ENCODE measurements at places on chromosomes 12 and 14.
A peak's percentile ranks its signal among the peaks of the same experiment; 100 is the strongest.

DNA sequence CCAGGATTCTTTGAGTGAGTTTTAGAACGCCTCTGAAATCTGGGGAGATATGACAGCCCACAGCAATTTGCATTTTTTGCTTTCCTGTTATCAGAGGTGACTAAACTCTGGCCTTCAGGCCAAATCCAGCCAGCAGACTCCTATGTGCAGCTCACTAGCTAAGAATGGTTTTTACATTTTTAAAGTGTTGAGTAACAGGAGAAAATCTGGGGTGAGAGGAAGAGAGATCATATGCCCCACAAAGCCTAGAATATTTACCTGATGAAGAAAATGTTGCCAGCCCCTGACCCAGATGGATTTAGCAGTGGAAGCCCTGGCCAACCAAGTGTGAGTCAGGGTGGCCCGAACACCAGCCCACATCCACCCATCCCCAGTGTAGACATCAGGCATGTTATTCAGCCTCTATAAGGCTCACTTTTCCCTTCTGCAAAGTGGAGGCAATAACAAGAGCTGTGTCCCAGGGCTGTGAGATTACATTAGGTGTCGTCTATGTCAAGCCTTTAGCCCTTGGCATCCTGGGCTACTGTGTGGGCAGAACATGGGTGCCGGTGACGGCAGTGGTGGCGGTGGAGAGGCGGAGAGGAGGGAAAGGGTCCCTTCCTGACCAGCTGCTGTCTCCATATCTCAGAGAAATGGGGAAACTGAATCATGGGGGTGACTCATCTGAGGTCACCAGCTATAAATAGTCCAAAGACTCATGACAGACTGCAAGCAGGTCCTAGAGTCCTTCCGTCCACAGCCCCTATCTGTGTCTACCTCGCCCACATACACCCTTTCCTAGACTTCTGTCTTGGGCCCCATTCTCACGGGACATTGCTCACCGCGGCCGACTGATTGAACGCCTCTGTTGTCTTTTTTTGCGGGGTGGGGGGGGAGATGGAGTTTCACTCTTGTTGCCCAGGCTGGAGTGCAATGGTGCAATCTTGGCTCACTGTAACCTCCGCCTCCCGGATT lies 32.6 kb upstream of the CD9 start:
- DNase-seq: peak; percentile 27

DNA sequence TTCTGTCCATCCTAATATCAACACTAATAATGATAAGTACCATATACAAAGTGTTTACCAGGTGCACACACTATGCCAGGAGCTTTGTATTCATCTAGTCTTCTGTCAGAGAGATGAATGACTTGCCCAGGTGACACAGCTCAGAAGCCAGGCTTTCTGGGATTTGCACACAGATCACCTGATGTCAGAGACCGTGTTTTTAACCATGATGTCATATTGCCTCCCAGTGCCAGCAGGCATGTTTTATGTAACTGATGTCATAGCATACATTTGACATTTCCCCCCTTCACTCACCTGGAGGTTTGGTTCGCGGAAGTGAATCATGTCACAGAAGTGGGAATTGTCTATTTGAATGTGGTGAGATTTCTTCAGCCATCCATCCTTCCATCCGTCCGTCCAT lies 5.7 kb downstream of the WSCD2 start:
- no peak for DNase-seq

- no peak for DNase-seq
Observed at GRCh38 chr14:82398256-82398655, 864.6 kb upstream of the SEL1L start.

DNA sequence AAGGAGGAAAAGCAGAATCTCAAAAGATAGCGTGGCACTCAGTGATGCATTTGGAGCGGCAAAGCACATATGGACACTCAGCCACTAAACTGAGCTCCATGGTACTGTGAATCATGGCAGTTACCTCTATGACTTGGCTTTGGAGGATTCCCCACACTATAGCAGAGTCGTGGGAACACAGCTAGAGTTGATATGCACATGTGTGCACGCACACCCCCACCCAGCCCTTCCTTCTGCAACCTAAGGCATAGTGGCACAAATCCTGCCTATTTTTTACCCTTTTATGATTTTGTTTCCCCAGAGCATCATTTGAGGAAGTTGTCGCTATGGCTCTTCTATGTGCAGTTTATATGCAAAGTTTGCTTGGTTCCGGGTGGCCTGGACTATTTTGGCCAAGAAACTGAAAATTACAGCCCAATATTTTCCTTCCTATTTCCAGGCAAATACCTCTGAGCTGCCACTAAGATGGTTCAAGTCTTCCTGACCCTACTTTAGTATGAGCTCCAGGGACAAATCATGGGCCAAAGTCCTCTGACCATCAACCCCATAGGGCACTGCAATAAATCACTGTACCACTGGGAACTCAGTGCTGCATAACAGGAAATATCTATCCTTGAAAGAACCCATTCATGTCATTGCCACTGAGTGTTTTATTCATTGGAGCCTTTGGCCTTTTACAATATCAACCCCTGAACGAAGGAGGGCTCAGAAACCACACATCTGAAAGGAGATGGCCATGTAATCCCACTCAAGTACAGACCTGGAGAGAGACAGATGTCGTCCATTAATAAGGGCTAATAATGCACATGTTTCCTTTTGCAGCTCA lies 177.5 kb downstream of the EGLN3 start:
- DNase-seq: no peak

DNA sequence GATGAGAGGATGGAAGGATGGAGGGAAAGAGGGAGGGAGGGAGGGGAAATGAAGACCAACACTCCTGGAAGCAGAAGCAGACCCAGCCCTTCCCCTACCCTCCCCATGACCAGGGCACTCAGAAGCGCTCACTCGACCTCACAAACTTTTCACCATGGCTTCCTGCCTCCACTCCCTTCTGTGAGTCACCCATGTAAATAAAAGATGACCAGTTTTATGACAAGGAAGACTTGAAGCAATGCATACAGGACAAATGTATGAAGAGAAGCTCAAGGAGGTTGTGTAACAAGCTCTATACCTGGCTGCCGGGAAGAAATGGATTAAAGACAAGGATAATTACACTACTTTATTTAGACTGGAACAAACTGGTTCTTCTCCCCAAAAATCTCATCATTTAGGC lies 63.8 kb downstream of the CDC42BPB start:
- no peak for DNase-seq

DNA sequence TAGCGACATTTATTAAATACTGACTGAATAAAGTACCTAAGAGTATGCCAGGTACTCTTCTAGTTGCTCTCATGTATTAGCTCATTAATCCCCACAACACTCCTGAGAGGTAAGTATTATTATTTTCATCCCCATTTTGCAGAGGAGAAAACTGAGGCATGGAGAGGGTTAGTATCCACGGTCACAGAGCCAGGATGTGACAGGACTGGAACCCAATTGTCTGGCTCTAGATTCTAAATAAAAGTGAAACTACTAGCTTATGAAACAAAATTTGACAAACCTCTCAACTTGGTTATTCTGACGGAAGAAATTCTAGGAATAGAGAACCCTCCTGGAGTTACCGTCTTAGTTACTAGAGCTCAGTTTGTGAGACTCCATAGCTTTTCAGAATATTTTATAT lies 112.2 kb downstream of the CHST11 start:
- peak; percentile 19 for DNase-seq

DNA sequence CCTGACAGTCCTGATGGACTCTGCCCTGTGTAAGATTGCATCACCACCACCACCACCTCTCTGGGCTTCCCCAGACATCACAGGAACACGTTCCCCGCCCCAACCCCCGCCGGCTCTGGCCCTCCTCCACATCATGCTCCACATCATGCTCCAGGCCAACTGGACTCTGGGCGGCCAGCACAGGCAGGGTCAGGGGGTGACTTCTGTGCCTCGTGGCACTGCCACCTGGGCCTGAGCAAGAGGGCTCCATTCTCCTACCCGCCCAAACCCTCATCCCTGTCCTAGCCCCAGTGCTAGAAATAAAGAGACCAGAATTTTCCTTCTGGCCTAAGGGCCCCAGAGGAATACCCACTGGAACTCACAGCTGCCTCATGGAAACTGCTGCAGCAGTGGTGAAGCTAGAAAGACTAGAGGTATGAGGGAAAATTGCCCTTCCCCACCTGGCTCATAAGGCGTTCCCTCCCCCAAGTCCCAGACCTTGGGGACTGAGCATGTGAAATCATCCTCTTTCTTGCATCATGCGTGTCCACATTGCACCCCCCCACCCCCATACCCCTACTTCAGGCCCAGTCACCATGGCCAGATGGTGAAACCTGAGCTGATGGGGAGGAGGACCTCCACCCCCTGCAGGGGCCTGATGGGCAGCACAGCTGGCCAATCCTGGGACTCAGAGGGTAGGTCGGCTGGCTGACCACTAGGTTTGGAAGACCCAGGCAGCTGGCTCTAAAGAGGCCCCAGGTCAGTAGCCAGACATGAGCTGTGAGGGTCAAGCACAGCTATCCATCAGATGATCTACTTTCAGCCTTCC lies at the start of gene INHBE:
Gene INHBE (plus strand): TSS at position 742 of the 808 bp plus-strand sequence. CDS start 230 bp downstream, outside the sequence.
- DNase-seq: no peak

DNA sequence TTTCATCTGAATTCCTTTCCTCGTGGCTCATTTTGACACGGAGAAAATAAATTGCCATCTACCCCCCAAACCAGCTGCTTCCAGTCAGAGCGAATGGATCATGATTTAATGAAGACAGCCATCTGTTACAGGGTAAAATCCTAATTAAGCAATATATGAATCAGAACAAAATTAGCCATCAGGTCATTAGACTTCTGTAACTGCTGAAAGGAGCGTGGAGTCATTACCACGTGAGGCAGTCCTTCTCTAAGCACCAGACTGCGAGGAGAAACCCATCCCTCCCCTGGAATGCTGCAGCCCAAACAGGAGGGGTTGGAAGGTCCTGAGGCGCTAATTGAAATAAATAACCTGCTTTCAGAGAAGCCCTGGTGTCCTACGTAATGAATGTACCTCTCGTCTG lies 51.1 kb upstream of the TCL1A start:
- DNase-seq: no peak

DNA sequence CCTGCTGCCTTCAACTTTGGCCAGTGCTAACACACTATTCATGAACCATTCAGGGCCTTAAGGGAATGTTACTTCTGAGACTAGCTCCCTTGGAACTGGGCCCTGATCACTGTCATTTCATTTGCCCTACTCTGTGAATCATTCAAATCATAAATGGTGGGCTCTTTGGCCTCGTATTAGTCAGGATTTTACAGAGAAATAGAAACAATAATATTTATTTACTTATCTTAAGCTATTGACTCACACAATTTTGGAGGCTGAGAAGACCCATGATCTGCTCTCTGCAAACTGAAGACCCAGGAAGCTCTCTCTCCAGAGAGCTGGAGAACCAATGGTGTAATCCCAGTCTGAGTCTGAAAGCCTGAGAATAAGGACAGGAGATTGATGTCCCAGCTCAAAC lies 398.5 kb downstream of the LRIG3 start:
- DNase-seq: no peak

DNA sequence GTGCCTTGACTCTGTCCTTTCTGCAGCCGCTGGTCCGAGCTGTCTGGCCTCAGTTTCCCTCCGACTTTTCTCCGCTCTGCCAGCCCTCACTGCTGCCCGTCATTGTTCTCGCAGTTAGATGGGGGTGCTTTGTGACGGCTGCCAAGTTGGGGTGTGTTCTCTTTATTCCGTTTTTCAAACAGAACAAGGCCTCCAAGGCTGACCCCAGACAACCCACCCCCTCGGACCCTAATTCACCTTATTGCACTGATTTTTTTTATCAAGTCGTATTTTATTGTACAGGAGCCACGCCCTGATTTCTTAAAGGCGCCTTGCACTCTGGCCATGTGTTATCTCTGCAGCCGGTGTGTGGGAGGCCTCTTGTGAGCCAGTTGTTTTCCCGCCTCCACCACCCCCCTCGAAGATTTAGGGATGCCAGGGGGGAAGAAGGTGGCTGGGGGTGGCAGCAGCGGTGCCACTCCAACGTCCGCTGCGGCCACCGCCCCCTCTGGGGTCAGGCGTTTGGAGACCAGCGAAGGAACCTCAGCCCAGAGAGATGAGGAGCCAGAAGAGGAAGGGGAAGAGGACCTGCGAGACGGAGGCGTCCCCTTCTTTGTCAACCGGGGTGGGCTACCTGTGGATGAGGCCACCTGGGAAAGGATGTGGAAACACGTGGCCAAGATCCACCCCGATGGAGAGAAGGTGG lies 1.3 kb downstream of the VASH1 start:
- DNase-seq: no peak

DNA sequence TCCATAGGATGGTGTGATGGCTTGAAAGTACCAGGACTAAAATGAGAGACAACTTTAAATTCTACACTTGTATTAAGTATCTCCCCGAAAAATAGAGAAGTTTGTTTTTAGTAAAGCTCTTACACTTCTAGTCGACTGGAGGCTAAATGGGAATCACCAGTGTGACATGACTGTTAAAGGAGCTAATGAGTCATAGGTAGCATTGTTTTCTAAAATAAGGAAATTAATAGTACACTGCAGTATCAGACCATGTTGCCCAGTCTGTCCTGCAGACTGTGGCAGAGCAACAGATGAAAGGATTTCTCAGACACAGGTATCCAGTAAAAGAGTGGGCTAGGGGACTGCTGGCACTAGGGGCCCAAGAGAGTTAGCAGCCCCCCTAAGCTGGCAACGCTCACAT lies 140.1 kb downstream of the TMEM117 start:
- DNase-seq: no peak

DNA sequence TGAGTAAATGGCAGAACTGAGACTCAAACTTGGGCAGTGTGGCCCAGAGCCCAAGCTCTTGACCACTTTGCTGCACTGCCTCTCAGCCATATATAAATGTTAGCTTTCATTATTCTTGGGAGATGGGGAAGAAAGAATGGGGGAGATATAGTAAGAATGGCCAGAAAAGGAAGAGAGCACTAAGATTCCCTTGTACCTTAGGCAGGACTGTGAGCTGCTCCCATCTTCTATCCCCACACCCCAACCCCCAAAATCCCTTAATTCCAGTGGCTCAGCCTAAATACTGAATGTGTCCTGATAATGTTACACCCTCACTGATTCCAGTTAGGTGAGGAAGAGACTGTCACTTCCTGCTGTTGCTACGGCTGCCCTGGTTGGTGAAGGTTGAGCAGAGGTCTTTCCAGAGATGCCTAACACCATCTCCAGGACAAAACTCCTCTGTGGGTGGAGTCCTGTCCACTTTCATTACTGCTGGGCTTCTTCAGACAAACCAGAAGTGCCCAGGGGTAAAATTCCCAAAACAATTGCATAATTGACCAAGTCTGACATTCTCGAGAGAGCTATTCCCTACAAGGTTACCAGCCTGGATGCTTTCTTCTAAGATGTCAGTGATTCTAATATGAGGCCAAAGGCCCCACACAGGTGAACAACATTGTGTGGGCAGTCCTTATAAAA lies 51.8 kb downstream of the GNG2 start:
- DNase-seq: no peak

- no peak for DNase-seq
Observed at GRCh38 chr12:26461776-26462175, 266.4 kb downstream of the SSPN start.

GRCh38 chr14:55103971-55104954 lies 24.8 kb upstream of the LGALS3 start:
- no peak for DNase-seq

GRCh38 chr14:102201776-102202175 lies 62.1 kb downstream of the WDR20 start:
- no peak for DNase-seq

- no peak for DNase-seq
Observed at GRCh38 chr12:48045965-48046518, 41.8 kb upstream of the COL2A1 start.
